A549 treated with DMSO at 1 μM for 4 hours (cell line): ENCODE measurements at places on chromosomes 7 and 10. TPM values are rescaled to one million over a fixed set of nuclear protein-coding genes. Genes with fewer than 3 reads are reported as not detected.

Gene OR9A2
- not detected in 5 replicates for total RNA-seq

Gene LBX1
- not detected in 5 replicates for total RNA-seq

Gene MMP21
- 0.03 TPM in 1 of 5 replicates, not detected in the others for total RNA-seq

Gene CCDC136
- total RNA-seq = 1.8 to 3.0 TPM (median 2.5 TPM) in 5 replicates

Gene PLEKHS1
- 0.05 to 0.19 TPM (median 0.08 TPM) in 4 of 5 replicates, not detected in the other for total RNA-seq

Gene CDK14
- 0.08 to 0.37 TPM (median 0.31 TPM) in 5 replicates for total RNA-seq

Gene A1CF
- 0.06 to 0.07 TPM (median 0.06 TPM) in 4 of 5 replicates, not detected in the other for total RNA-seq

Gene SORCS1
- total RNA-seq = not detected in 5 replicates

Gene WDR86
- total RNA-seq = 0.07 to 0.20 TPM (median 0.13 TPM) in 4 of 5 replicates, not detected in the other

Gene ASB10
- not detected in 5 replicates for total RNA-seq

Gene ERVW-1
- not detected in 5 replicates for total RNA-seq
